Astrocyte of the hippocampus (primary cell): ENCODE measurements at places on chromosomes 16 and 17.

DNA sequence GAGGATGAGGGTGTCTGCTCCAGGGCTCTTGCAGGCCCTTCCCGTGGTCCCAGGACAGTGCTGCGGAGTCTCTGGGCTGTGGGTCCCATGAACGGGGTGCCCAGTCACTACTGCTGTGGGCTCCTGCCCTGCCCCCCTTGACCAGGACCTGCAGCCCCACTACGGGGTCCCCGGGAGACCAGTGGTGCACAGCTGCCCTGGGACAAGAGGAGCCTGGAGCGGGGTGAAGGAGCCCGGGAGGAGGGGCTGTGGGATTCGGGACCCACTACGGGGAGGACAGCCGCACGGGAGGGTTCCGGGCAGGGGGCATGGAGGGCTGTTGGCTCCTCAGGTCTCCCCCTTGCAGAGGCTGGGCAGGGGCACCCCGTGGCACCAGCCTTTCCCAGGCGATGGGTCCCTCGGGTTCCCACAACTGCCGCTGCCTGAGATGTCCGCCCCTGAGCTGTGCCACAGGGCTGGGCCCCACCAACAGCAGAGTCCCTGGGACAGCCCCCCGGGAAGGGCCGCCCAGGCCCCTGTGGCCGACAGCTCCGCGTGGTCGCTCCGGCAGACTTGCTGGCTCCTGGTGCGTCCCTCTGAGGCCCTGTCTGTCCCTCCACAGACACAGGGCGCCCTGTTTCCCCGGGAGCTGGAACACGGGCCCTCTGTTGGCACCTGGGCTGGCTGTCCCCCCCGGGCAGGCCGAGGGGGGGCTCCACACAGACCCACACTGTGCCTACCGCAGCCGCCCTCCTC lies 52.1 kb upstream of the GNG13 start:
- DNase-seq, result no peak

DNA sequence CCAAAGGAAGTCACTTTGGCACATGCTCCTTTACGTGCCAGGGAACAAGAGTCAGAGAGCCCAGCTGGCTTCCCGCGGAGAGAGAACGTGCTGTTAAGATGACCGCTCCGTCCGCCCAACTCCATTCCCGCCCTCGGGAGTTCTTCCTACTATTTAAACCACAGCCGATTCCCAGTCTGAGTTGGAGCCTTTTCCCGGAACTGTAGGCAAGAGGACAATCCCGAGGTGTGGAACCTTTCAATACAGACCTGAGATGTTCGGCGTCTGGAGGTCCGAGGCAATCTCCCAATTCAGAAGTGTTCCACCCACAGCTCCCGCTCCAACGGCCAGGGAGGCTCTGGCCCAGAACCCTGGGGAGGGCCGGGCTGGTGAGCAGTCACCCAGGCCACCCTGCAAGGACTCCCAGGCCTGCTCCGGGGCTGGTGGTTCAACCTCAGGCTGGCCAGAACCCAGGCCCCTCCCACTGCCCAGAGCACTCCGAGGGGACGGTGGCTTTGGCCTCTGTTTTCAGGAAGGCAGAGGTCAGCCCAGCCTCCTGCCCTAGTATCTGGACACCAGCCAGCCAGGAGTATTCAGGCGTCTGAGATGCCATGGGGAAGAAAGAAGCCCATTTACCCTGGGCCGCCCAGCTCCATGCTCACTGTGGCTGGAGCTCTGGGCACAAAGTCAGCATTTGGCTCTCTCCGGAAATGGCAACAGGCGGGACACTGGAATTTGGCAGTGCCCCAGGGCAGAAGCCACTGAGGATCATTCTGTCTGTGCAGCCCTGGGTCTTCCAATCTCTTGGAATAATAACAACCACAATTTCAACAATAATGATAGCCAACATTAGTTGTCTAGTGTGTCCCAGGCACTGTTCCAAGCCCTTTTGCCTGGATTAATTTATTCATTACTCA lies 21.4 kb downstream of the EMP2 start:
- DNase-seq, result peak; percentile 50

GRCh38 chr17:45782889-45783592 lies 1.1 kb upstream of the CRHR1 start:
- DNase-seq, result peak; percentile 48

DNA sequence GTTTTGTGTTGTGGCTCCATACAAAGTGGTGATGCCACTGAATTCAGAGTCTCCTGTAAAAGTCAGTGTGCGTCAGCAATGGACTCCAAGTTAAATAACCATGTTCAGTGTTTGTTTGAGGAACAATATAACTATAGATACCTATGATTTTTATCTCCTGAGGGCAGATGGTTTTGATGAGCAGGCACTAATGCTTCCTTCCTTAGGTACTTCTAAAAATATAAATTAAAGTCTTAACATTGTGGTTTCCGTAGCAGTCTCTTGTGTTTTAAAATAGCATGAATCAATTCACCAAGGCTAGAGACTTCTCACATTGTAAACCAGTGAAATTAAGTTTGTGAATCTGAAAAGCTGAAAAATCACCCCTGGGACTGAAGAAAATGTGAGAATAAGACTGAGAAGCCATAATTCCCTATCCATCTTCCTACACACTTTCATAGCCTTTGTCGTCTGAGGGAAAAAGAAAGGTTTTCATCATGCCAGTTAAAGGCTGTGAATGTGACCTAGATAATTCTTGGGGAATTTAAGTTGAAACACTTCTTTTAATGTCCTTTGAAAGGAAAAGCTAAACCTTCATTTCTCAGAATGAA lies 1502.9 kb downstream of the CDH11 start:
- no peak for DNase-seq

DNA sequence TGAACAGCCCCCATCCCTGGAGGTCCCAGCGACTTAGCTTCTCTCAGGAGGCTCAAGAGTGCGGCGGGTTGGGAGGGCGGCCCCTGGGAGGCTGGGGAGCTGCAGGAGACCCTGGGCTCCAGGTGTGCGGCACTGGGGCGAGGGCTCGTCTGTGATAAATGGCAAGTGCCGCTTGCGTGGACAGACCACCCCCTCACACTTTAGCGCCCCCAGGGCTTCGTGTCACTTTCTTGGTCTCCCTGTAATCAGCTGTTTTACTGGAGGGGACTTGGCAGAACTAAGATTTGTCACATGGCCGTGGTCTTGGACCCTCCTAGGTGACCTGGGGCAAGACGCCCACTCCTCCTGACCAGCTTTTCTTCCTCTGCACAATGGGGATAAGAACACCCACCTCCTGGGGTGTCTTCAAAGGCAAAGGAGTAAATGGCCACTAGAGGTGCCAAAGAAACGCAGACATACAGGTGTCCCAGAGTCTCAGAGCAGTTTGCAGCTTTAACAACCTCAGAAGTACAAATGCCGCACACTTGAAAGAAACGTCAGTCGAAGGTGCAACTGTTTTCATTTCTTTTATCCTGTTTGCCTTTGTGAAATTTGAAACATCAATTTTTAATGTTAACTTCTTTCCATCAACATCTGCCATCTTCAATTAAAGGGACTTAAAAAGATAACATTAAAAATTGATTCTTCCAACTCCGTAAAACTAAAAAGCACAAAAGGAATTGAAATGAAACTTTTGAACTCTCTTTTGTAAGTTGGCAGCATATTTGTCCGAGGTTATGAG lies 946 bp downstream of the OSGIN1 start:
- peak; percentile 50 for DNase-seq

DNA sequence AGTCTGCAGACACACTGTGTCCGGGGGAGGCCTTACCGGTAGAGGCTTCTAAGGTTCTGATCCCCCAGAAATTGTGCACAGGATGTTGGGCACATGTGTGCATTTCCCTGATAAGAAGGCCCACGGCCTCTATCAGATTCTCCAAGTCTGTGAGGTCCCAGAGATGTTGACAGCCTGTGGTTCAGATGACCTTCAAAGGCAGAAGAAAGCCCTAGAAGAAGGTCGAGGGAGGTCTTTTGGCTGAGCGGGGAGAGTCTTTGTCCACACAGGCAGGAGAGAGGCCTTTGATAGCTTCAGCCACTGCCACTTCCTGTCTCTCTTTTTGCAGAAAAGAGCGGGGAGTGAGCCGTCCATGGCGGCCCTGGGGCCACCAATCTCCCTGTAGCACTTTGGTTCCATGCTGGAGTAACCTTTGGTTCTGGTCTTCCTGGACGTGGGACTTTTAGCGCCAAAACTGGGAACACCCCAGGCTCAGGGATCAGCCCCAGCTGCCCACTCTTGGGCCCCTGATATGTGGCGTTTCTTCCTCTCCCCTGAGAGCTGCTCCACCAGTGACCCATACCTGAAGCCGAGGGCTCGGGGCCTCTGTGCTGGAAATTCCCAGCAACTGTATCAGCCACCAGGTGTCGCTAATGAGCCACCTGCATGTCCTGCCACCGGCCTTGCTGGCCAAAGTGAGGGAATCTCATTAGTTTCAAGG lies 28.1 kb upstream of the LGALS9 start:
- peak; percentile 86 for DNase-seq

- DNase-seq, result no peak
Observed at GRCh38 chr16:13999071-13999894, 71.8 kb upstream of the MRTFB start.

GRCh38 chr17:58278661-58279015 lies 2.1 kb downstream of the MPO start:
- DNase-seq, result no peak

DNA sequence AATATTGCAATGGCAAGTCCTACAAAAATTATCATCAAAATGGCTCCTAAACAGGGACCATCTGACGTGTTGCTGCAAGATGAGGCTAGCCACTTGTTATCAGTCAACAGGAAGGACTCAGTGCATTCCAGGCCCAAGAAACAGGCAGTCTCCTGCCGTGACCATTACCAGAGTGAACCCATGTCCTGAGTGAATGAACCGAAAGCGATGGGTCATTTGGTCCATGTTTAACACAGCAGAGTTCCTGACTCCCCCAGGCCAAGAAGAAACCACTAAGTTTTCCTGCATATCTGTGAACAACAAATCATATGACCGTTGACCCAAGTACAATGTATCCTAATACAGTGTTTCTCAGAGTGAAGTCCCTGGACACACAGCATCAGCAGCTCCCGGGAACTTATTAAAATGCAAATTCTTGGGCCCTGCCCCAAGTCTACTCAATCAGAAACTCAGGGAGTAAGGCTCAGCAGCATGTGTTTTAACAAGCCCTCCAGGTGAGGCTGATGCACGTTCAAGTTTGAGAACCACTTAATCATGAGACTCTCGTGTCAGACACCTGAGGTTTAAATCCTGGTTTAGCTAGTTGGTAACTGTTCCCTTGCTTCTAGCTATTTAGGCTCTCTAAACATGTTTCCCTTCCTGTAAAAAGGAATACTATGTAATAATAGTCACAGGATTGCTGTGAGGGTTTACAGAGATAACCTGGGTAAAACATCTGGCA lies 429.4 kb upstream of the MAF start:
- DNase-seq, result no peak

DNA sequence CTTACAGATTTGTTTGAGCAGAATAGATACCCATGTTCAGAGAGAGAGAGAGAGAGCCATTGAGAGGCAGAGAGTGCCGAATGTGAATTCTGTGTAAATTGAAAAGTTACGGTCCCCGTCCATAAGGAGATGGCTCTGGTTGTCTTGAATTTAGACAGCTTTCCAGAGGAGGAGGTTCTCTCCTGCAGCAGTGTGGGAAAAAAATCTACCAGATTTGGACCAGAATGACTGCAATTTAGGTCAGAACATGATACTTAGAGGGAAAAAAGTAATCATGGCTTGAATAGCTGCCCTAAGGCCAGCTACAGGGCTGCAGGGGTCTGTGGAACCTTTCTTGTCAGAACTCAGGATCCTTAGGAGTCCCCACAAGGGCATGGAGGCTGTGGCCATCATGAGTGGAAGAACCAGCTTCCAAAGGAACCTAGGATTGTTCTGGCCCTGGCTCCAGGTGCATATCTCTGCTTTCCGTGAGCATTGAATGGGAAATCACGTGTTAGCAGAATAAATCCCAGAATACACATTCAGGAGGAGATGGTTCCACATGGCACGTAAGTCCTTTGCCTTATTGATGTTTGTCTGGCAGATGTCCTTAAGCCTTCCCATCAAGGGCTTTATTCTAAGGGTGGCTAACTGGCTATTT lies 13.0 kb downstream of the PITPNC1 start:
- no peak for DNase-seq

- DNase-seq, result no peak
Observed at GRCh38 chr17:74723891-74724290, 11.2 kb upstream of the CD300LF start.
